Small intestine (tissue), 16 donors: ENCODE measurements at places on chromosomes 4 and X. TPM values are rescaled to one million over a fixed set of nuclear protein-coding genes. Genes with fewer than 3 reads are reported as not detected.

GRCh38 chrX:140713174-140713539 is 3.6 kb downstream of the LINC00632 start:
- peak overlapping the region; percentile 13 for H3K4me3 ChIP-seq
- H3K27ac ChIP-seq = no peak overlapping the region
- no peaks in the 10 kb centered on the region for H3K27me3 ChIP-seq
- no peaks in the 10 kb centered on the region for H3K36me3 ChIP-seq
- DNase-seq = no peak
- H3K4me1 ChIP-seq = no peaks in the 10 kb centered on the region

Gene IBSP
- 0.04 TPM for polyA plus RNA-seq

GRCh38 chrX:53316860-53317237 is 35.5 kb upstream of the IQSEC2 start:
- no peak overlapping the region for H3K27ac ChIP-seq
- no peak for DNase-seq
- no peak overlapping the region for H3K4me3 ChIP-seq
- no peaks in the 10 kb centered on the region for H3K4me1 ChIP-seq
- H3K36me3 ChIP-seq = no peaks in the 10 kb centered on the region

Gene CT47B1
- polyA plus RNA-seq = not detected

DNA sequence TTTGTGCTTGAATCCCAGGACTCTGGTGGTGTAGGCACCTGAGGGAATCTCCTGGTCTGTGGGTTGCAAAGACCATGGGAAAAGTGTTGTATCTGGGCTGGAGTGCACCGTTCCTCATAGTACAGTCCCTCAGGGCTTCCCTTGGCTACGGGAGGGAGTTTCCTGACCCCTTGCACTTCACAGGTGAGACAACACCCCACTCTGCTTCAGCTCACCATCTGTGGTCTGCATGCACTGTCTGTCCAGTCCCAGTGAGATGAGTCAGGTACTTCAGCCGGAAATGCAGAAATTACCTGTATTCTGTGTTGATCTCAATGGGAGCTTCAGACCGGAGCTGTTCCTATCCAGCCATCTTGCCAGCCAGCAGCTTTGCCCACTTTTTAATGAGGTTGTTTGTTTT is 353.0 kb upstream of the IRS4 start:
- no peak overlapping the region for H3K27ac ChIP-seq
- H3K27me3 ChIP-seq = no peaks in the 10 kb centered on the region
- H3K4me3 ChIP-seq = no peak overlapping the region
- no peaks in the 10 kb centered on the region for H3K4me1 ChIP-seq
- no peaks in the 10 kb centered on the region for H3K36me3 ChIP-seq

GRCh38 chrX:63349307-63349706 is 1.8 kb downstream of the SPIN4 start:
- H3K36me3 ChIP-seq = no peaks in the 10 kb centered on the region
- H3K27me3 ChIP-seq = no peaks in the 10 kb centered on the region

GRCh38 chr4:40399578-40399977 is 64.4 kb downstream of the CHRNA9 start:
- no peaks in the 10 kb centered on the region for H3K36me3 ChIP-seq
- no peaks in the 10 kb centered on the region for H3K27me3 ChIP-seq
- DNase-seq = no peak
- H3K4me3 ChIP-seq = no peak overlapping the region
- H3K27ac ChIP-seq = no peak overlapping the region
- H3K4me1 ChIP-seq = peaks cover 4% of the 10 kb centered on the region

Gene F8
- 2.1 TPM for polyA plus RNA-seq

DNA sequence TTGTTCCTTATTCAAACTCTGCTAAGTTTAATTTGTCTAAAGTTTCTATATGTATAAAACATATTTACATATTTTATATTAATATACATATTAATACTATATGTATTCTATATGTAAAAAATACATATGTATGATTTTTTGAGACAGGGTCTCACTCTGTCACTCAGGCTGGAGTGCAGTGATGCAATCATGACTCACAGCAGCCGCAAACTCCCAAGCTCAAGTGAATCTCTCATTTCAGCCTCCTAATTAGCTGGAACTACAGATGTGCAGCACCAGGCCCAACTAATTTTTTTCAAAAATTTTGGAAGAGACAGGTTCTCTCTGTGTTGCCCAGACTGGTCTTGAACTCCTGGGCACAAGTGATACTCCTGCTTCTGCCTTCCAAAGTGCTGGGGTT is 684.9 kb downstream of the TRAM1L1 start:
- H3K36me3 ChIP-seq = no peaks in the 10 kb centered on the region
- H3K4me3 ChIP-seq = no peak overlapping the region
- no peaks in the 10 kb centered on the region for H3K4me1 ChIP-seq
- H3K27me3 ChIP-seq = no peaks in the 10 kb centered on the region

Gene GRPR
- polyA plus RNA-seq = 0.15 TPM

- H3K36me3 ChIP-seq = peaks cover 1% of the 10 kb centered on the region
- H3K4me1 ChIP-seq = no peaks in the 10 kb centered on the region
- H3K4me3 ChIP-seq = no peak overlapping the region
- no peaks in the 10 kb centered on the region for H3K27me3 ChIP-seq
Observed at GRCh38 chr4:71446479-71447081, 107.8 kb downstream of the SLC4A4 start.

DNA sequence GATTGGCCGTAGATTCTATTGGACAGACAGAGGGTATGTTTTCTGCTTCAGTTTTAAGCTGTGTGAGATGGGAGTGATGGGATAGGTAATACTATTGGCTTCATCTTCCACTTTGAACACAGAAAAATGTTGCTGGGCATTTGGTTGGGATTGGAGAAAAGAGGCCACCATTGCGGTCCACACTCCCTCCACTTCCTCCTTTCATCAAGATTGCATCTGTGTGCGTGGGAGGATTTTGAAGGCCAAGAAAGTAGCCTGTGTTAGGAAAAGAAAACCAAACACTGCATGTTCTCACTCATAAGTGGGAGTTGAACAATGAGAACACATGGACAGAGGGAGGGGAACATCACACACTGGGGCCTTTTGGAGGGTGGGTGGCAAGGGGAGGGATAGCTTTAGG is 56.4 kb downstream of the EGF start:
- H3K4me3 ChIP-seq = no peak overlapping the region
- H3K36me3 ChIP-seq = no peaks in the 10 kb centered on the region
- H3K4me1 ChIP-seq = no peaks in the 10 kb centered on the region

Gene DDX53
- not detected for polyA plus RNA-seq

- no peaks in the 10 kb centered on the region for H3K27me3 ChIP-seq
- no peaks in the 10 kb centered on the region for H3K36me3 ChIP-seq
- no peak overlapping the region for H3K4me3 ChIP-seq
- no peaks in the 10 kb centered on the region for H3K4me1 ChIP-seq
Observed at GRCh38 chr4:106414366-106414765, 45.8 kb upstream of the GIMD1 start.

Gene UGT2A1
- polyA plus RNA-seq = 0.03 TPM

DNA sequence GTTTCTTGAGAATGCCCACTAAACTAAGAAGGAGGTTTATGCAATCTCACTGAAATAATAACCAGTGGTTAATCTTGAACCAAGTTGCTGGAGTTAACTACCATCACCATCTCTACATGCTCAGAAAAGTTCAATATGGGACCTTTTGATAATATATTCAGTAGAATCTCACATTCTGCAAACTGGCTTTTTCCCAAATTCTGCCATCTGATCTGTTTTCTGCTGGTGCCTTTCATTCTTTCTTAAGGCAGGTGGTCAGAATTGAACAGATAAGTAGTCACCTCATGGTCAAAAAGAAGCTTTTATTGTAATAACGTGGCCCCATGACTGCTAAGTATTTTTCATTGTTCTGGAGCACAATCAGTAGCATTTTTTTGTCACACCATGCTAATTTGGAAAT is 229.0 kb upstream of the GK2 start:
- no peak for DNase-seq
- H3K4me1 ChIP-seq = no peaks in the 10 kb centered on the region
- no peak overlapping the region for H3K27ac ChIP-seq
- no peak overlapping the region for H3K4me3 ChIP-seq
- H3K36me3 ChIP-seq = no peaks in the 10 kb centered on the region

Gene PLA2G12A
- 14.8 TPM for polyA plus RNA-seq

Gene ASMT
- 0.04 TPM for polyA plus RNA-seq

DNA sequence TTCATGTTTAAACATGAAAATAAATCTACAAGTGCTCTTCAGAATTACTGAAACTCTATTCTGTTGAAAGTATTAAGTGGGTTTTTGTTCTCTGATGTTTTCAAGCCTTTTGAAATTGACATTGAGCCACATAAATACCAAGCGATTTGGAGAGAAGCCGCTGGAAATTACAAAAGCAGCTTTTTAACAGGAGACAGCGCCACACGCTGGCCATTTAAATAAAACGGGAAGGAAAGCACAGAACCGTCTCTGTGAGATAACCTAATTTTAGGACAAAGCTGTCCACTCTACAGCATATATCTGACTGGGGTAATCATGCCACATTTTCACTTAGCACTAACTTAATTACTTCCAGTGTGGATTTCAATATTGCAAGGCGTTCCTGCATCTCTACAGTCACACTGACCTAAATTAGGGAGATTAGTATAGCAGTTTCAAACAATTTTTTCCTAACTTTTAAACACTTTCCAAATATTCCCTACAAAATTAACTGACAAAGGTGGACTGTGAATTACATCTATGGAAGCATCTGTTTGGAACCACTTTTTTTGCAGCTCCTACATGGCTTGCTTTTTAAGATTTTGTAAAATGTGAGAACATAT is 6.8 kb upstream of the ANOS1 start:
- H3K4me3 ChIP-seq = no peak overlapping the region
- H3K27me3 ChIP-seq = no peaks in the 10 kb centered on the region
- no peaks in the 10 kb centered on the region for H3K4me1 ChIP-seq
- H3K27ac ChIP-seq = no peak overlapping the region
